ENCODE measurements at places on chromosomes 11 and 22.

DNA sequence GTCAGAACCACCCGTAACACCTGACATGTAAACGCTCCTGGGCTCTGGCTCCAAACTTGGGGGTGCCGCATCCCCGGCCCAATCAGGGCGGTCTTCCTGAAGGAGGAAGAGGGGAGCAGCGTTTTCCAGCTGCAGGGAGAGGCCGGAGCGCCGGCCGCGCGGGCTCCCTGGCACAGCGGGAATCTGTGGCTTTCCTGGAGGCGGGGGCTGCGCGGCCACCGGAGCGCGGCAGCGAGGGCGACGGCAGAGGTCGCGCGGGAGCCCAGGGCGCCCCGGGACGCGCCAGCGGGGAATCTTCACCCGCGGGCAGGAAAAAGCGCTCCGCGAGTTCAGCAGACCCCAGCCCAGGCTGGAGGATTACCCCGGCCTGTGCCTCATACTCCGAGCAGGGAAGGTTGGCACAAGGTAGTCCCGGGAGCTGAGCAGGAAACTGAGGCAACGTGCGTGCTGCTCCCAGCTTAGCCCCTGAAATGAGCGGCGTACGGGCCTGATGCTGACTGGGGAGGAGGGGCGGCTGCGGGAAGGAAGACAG, 600 bp upstream of the ESAM start:
- DNase-seq, result no peak

DNA sequence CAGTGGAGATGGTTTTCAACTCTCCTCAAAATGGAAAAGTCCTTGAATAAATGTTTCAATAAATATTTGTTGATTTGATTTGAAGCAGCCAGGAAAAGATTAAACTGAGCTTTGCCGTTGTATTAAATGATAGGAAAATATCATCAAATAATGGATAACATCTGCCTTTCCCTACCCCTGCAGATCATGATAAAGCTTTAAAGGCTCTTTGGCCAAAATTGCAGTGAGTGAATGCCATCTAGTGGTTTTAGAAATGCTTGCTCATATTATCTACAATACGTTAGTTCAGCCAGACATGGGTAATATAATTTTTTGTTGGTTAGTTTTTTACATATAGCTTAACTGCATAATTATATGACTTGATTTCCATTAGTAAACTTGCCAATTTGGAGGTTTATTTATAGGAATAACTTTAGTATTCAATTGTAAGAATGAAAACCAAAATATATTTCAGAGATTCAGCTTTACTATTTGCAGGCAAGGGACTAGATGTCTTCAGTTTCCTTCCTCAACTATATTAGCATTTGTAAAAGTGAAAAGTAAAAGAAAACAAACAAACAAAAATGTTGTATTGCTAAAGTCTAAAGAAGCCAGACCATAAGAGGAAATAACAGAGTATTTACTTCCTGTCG, 159.2 kb downstream of the MSANTD4 start:
- DNase-seq, result peak; percentile 49

GRCh38 chr11:32602657-32603415, 19.2 kb downstream of the EIF3M start:
- DNase-seq, result no peak

DNA sequence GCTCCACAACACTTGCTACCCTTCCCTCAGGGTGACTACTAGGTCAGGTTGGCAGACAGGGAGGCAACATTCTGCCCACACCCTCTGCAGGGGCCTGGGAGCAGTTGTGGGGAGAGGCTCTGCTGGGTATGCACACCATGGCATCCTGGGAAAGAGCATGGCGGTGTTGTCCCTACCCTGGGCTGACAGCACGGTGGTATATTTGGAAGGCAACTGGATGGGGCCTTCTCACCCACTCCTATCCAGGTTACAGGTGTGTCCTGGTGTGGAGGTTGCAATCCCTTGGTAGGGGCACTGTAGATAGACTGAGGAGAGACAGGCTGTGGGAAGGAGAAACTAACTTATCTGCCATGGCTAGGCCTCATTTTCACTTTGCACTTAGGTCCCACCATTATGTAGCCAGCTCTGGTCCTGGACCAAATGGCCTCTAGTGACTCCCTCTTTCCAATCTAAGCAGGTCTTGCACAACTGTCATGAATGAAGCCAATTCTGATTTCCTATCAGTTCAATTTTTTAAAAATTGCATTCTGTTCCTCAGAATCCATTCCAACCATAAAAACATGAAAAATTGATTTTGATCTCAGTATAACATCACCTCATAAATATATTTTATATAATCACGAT, 54.0 kb upstream of the CD44 start:
- DNase-seq, result no peak

- DNase-seq, result no peak
These were observed 17.7 kb upstream of the MYRF start for GRCh38 chr11:61734767-61735166.

DNA sequence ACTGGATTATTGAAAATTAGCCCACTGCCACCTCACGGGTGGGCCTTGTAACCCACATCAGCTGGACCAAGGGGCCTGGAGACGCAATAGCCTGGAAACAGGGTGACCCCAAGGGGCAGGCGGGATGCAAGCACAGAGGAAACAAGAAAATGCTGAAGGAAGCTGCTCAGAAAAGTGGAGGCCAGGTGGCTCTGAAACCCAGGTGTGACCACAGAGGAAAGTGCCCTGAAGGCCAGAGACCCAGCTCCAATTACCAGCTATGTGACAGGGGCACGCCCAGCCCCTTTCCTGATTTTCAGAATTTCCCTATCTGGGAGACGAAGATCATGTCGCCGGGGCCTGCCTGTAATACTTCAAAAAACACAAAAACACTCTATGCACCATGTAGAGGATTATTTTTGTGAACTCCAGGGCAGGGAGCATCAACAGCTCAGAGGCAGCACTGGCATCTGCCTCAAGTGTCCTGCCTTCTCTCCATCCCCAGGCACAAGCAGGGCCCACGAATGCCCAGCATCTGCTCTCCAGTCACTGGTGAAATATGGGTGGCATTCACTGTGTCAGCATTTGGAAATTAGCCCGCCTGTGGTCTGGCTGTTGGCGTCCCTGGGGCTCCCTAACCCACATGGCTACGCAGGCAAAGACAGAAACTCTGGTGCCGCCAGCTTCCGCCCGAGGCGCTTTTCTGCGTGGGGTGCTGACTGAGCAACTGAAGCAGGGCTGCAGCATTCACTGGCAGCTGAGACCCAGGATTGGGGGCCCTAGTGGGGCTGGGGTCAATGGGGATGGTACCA, 6.3 kb downstream of the KCNJ1 start:
- no peak for DNase-seq

DNA sequence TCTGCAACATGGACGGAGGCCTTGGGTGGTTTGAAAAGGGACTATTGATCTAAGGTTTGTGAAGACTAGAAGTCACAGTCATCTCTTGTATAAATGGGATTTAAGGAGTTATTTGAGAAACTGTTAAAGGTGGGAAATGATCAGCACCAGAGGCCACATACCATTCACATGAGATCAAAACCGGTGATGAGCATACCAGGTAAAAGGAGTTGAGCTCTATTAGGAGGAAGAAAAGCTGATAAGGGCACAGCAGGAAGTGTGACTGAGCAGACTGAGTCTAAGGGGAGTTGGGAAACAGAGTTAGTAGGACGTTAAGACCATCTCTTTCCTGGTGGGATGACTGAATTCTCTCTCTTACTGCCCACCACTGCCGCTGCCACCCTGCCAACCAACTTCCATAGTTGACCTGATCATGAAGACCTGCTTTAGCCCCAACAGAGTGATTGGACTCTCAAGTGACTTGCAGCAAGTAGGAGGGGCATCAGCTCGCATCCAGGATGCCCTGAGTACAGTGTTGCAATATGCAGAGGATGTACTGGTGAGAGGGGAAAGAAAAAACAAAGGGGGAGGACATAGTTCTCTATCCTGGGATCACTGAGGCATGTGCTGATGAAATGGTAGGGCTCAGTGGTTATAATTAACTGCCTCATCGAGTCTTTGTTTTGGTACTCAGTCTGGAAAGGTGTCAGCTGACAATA, 7.6 kb downstream of the EIF3F start:
- DNase-seq, result no peak

DNA sequence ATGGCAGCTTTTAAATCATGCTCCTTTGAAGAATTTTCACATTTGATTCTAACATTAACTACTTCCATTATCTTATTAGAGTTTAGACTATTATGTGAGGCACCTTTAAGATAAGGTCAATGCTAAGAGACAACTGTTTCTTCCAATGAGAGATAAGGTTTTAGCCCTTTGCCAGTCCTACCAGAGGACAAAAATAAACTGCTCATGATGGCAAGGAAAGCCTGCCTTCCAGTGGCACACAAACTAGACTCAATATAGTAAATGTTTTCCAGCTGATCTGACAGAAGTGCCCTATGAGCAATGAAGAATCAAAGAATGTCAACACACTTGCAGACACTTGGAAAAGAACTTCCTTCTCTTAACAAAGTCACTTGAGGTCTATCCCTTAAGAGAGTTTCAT, 1152.4 kb upstream of the CCDC90B start:
- no peak for DNase-seq

All from NCI-H1092 (cell line).